ENCODE measurements at places on chromosomes 12 and 14. TPM values are rescaled to one million over a fixed set of nuclear protein-coding genes. Genes with fewer than 3 reads are reported as not detected.

KRT83 gene
- not detected for total RNA-seq

IPO8 gene
- total RNA-seq: 40.3 TPM

ARF3 gene
- 92.4 TPM for total RNA-seq

DNA sequence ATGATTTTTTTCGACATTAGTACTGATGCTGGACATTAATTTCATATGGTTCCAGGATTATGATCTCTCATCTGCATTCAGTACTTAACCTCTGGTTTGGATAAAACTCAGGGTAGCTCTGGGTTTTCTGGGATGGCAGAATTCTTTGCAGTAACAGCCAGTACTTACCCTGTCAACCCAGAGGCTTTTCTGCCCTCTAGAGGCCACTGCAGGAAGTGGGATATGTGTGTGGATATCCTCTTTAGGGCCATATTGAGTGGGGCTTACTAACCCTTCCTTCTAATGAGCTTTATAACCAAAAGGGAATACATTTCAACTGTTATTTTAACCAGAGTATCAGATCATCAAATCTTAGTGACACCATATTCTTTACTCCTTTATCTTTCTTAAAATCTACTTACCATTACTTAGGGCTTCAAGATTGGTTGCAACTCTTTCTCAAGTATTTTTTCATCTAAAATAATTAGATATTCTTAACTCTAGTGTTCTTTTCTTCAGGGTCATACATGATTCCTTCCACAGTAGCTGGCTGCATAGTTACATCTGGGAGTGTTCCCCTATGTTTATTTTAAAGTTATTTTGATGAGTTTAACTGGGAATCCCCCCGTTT lies 488.0 kb upstream of the STXBP6 start:
- peak; percentile 58 for DNase-seq

ZDHHC22 gene
- total RNA-seq: 0.11 TPM

GRCh38 chr12:94867066-94867855 lies 136.2 kb downstream of the NDUFA12 start:
- no peak for DNase-seq

GRCh38 chr12:19909418-19909817 lies 458.9 kb upstream of the PDE3A start:
- DNase-seq: no peak

- DNase-seq: no peak
Measured at GRCh38 chr12:57619434-57620244, 8.4 kb downstream of the ARHGEF25 start.

DNA sequence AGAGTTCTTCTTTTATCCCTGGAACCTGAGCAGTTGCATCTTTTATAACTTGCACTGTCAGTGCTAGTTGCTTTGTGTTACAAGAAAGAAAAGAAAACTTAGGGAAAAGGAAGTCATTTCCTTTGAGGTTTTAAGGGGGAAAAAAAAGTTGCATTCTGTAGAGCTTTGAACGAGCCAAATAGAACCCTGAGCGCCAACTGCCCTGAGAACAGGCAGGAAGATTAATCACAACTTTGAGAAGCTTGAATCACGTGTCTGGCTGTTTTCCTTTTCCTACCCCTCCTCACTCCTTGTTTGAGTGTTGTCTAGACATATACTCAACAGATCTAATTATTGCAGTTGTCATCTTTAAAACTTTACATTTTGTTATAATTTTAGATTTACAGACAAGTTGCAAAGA lies 12.5 kb downstream of the PCNX1 start:
- no peak for DNase-seq

- DNase-seq: no peak
Measured at GRCh38 chr14:66998013-66998412, 191.2 kb upstream of the GARIN2 start.

DNA sequence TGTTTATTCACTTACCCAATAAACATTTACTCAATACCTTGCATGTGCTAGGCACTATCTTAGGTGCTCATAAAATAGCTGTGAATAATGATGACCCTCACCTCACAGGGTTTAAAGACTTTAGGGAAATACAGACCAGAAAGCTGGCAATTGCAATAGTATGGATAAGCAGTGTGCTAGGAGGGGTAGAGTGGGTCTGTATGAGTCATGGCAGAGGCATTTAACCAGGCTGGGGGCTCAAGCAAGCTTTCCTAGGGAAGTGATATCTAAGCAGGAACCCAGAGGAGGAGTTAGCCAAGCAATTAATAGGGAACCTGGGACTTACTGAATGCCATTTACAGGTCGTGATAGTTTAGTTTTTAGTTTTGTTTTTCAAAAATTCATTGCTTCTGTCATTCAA lies 123.9 kb upstream of the CCDC198 start:
- DNase-seq: no peak

DNA sequence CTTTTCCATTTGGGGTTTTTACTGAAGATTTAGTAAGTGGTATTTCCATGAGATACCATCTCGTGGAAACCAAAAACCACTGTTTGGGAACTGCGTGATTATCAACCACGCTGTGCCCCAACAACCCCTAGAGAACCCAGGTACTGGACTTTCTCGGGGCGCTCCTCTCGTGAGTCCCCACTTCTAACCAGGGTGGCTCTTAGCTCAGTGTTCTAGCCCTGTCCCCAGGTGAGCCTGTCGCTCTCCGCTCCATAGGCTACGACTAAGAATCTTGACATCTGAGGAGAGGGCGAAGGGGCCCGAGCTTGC lies 686 bp downstream of the MCRS1 start:
- DNase-seq: no peak

- DNase-seq: no peak
Measured at GRCh38 chr12:109827566-109828550, 5.3 kb downstream of the TRPV4 start.

DNA sequence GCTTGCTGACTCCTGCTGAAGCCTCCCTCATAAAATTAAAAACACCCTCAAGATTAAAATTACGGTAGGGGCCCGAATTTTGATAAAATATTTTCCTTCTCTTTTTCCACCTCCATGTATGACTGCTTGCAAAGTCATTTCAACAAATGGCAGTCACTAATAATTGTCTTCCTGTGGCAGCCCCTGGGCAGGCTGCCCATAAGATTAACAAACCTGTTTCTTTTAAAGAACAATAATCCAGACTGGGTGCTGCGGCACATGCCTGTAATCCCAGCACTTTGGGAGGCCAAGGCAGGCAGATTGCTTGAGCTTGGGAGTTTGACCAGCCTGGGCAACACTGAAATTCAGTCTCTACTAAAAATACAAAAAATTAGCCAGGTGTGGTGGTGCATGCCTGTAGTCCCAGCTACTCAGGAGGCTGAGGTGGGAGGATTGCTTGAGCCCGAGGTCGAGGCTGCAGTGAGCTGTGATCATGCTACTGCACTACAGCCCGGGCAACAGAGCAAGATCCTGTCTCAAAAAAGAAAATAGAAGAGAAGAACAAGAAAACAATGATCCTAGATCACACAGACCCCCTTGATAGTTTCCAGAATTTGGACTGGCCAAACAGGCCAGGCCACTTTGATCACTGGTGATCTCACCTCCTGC lies 8.7 kb downstream of the SAV1 start:
- DNase-seq: peak; percentile 61

Data from prostate gland (tissue), 2 donors.